Uterus (tissue), 4 donors: ENCODE measurements at places on chromosomes 1 and 21.

GRCh38 chr1:193525411-193525810, 339.0 kb upstream of the B3GALT2 start:
- no peak overlapping the region for H3K4me3 ChIP-seq
- no peak for DNase-seq
- H3K36me3 ChIP-seq = no peaks in the 10 kb centered on the region
- no peaks in the 10 kb centered on the region for H3K27me3 ChIP-seq
- H3K27ac ChIP-seq = no peak overlapping the region

DNA sequence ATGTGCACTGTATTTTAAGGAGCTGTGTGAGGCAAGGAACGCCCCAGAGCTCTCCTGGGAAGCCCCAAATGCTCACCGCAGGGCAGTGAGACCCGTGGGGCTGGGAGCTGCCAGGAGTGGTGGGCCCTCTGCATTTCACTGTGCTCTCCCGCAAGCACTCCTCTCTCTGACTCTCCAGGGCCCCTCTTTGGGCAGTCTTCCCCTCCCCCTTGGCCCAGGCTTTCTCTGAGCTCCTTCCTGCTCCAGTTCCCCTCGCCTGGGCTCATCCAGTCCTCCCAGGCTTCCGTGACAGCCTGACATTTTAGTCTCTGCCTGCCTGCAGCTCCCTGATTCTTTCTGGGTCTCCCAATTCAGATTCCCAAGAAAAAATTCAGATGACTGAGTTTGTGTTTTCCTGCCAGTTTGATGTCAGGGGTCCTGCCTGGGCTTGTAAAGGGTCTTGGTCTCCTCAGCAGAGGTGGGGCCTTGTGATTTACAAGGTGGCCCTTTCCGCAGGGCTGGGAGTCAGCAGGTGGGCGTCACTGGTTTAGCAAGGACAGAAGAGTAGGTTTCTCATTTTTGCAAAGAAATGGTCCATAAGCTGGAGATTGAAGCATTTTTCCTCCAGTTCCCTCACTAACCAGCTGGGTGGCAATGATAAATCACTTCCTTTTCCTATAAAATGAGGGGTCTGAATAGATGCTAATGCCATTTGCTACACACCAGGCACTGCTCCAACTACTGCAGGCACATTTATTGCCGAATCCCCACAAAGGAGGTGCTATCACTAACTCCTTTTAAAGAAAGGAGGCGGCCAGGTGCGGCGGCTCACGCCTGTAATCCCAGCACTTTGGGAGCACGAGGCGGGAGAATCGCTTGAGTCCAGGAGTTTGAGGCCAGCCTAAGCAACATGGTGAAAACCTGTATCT, 1.9 kb upstream of the CA6 start:
- H3K27me3 ChIP-seq = no peaks in the 10 kb centered on the region
- no peak overlapping the region for H3K27ac ChIP-seq
- no peaks in the 10 kb centered on the region for H3K4me1 ChIP-seq
- no peak overlapping the region for H3K4me3 ChIP-seq
- no peak for DNase-seq

- H3K27me3 ChIP-seq = no peaks in the 10 kb centered on the region
- H3K4me3 ChIP-seq = no peak overlapping the region
- no peak overlapping the region for H3K27ac ChIP-seq
- H3K36me3 ChIP-seq = no peaks in the 10 kb centered on the region
- no peak for DNase-seq
- H3K4me1 ChIP-seq = no peaks in the 10 kb centered on the region
Measured at GRCh38 chr1:200143347-200143746, 115.8 kb downstream of the NR5A2 start.

DNA sequence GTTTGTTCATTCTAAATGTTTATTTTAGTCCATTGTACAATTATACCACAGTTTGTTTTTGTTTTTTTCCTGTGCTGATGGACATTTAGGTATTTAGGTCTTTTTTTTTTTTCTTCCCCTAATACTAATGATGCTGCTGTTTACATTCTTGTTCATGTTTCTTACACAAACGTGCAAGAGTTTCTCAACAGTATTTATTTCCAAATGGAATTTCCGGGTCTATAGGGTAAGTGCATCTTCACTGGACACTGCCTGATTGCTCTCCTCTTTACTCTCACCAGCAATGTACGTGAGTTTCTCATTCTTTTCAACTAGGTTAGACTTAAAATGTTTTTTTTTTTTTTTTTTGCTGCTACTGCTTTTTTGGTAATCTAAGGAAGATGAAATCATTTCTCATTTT, 122.7 kb downstream of the PPP1R12B start:
- no peaks in the 10 kb centered on the region for H3K27me3 ChIP-seq
- H3K36me3 ChIP-seq = no peaks in the 10 kb centered on the region
- H3K4me1 ChIP-seq = no peaks in the 10 kb centered on the region
- H3K27ac ChIP-seq = no peak overlapping the region

DNA sequence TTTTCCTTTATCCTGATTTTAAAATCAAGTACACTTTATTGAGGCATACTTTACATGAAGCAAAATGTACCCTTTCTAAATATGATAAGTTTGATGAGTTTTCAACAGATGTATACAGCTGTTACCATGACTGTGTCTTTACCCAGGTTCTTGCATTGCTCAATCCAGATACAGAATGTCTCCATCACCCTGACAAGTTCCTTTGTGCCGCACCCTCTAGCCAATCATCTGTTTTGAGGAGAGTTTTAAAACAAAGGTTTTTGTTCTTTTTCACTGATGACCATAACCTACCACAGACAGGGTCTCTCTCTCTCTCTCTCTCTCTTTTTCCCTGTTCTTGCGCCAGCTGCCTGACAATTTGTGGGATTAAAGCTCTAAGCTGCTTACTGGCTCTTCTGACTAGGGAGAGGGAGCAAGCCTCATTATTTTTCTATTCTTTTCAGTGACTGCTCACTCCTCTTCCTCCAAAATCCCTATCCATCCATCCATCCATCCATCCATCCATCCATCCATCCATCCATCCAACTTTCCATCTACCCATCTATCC, 1.2 kb upstream of the KCNE1 start:
- no peaks in the 10 kb centered on the region for H3K4me1 ChIP-seq
- no peaks in the 10 kb centered on the region for H3K27me3 ChIP-seq
- no peak overlapping the region for H3K4me3 ChIP-seq
- no peaks in the 10 kb centered on the region for H3K36me3 ChIP-seq
- DNase-seq = no peak

- no peaks in the 10 kb centered on the region for H3K36me3 ChIP-seq
- no peak for DNase-seq
- H3K27me3 ChIP-seq = no peaks in the 10 kb centered on the region
- no peak overlapping the region for H3K27ac ChIP-seq
Measured at GRCh38 chr1:57440096-57440495, 16.2 kb upstream of the DAB1 start.

DNA sequence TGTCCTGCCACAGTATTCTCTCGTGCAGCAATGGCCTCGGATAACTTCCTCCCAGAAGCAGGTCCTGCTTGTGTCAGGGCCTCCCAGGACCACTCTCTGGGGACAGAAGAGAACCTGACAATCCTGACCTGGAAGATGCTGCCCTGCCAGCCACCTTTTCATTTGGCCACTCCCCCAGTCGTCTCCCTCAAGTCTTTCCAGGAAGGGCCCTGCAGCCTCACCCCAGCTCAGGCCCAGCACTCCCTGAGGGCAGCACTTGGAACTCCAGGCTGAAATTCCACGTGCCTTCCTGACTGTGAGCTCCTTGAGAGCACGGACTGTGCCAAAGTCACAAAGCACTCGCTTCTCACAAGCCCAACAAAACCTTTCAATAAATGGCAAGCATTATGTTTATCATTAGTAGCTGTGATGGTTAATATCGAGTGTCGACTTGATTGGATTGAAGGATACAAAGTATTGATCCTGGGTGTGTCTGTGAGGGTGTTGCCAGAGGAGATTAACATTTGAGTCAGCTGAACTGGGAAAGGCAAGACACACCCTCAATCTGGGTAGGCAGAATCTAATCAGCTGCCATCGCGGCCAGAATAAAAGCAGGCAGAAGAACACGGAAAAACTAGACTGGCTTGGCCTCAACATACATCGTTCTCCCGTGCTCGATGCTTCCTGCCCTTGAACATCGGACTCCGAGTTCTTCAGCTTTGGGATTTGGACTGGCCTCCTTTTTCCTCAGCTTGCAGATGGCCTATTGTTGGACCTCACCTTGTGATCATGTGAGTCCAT, 2.3 kb upstream of the CLEC20A start:
- DNase-seq = no peak
- no peaks in the 10 kb centered on the region for H3K4me1 ChIP-seq
- no peak overlapping the region for H3K4me3 ChIP-seq
- no peak overlapping the region for H3K27ac ChIP-seq
- H3K36me3 ChIP-seq = no peaks in the 10 kb centered on the region

GRCh38 chr1:11927866-11928592, 1.8 kb upstream of the KIAA2013 start:
- no peaks in the 10 kb centered on the region for H3K4me1 ChIP-seq
- H3K27me3 ChIP-seq = no peaks in the 10 kb centered on the region
- DNase-seq = no peak

DNA sequence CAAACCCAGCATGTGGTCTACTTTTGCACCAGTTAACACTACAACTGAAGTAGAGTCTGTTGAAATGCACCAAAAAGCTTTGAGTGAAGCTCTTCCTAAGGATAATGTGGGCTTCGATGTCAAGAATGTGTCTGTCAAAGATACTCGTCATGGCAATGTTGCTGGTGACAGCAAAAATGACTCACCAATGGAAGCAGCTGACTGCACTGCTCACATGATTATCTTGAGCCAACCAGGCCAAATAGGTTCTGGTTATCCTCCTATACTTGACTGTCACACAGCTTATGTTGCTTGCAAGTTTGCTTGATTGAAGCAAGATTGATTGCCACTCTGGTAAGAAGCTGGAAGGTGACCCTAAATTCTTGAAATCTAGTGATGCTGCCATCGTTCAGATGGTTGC, 85.2 kb downstream of the DENND1B start:
- no peaks in the 10 kb centered on the region for H3K27me3 ChIP-seq
- no peak for DNase-seq
- no peak overlapping the region for H3K4me3 ChIP-seq
- H3K36me3 ChIP-seq = no peaks in the 10 kb centered on the region
- H3K4me1 ChIP-seq = no peaks in the 10 kb centered on the region
- no peak overlapping the region for H3K27ac ChIP-seq

GRCh38 chr1:50633465-50633864, 210.2 kb upstream of the DMRTA2 start:
- no peak overlapping the region for H3K27ac ChIP-seq
- H3K36me3 ChIP-seq = no peaks in the 10 kb centered on the region
- H3K4me1 ChIP-seq = no peaks in the 10 kb centered on the region
- H3K4me3 ChIP-seq = no peak overlapping the region
- no peak for DNase-seq

GRCh38 chr1:25640646-25641328, 24.2 kb downstream of the MAN1C1 start:
- no peaks in the 10 kb centered on the region for H3K27me3 ChIP-seq
- H3K4me3 ChIP-seq = no peak overlapping the region
- no peak for DNase-seq
- no peaks in the 10 kb centered on the region for H3K4me1 ChIP-seq
- H3K27ac ChIP-seq = peak overlapping the region; percentile 20

- H3K36me3 ChIP-seq = no peaks in the 10 kb centered on the region
- no peaks in the 10 kb centered on the region for H3K4me1 ChIP-seq
- DNase-seq = no peak
- no peak overlapping the region for H3K4me3 ChIP-seq
Measured at GRCh38 chr21:38951095-38951730, 145.5 kb downstream of the ETS2 start.

DNA sequence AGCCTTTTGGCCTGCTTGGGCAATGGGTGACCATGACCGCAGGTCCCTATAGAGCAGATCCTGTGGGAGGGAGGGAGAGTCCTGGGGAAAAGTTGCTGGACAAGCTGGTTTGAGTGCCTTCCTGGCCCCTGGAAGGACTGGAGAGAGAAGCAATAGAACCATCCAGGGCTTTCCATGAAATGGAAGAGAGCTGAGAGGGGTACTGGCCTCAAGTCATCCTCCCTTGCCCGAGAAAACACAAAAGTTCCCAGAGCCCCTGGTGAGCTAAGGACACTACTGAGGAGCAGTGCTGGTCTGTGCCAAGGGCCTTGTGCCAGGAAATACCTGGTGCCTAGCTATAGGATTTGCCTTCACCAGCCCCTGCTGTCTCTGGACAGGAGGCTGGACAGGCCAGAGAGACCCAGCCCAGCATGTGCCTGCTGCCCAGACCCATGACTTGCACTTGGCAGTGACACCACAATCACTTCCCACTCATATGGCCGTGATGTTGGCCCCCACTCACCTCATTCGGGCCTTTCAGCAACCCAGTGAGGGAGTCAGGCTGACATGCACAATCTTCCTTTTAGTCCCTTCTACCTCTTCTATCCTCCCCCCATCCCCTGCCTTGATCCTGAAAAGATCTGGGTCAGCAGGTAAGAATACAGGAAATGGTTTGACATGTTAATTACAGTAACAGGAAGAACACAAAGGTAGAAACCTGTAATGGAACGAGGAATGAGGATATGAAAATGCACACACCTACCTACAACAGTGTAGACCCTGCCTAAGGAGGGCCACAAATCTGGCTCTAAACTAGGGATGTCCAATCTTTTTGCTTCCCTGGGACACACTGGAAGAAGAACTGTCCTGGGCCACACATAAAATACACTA, 7.0 kb downstream of the SH3BP5L start:
- no peaks in the 10 kb centered on the region for H3K27me3 ChIP-seq
- H3K4me1 ChIP-seq = peaks cover 9% of the 10 kb centered on the region
- H3K4me3 ChIP-seq = no peak overlapping the region
- no peak overlapping the region for H3K27ac ChIP-seq

DNA sequence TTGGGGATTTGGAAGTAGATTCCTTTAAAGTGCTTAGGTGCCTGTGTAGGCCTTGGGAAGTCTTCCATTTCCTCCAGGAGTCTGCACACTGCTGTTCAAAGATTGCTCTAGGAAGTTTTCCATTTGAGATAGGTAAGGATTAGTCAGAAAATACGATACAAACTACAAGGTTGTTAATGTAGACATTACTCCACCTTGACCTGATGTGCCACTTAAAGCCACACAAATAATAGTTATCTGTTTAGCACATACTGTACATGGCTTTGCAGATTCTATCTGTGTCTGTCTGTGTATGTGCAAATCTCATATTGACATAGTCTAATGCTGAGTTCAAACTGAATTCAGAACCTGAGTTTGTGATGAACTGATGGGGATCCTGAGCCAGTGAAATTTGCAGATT, 118.4 kb downstream of the RHOU start:
- DNase-seq = no peak
- H3K36me3 ChIP-seq = no peaks in the 10 kb centered on the region
- H3K27ac ChIP-seq = no peak overlapping the region
- H3K4me3 ChIP-seq = no peak overlapping the region
- H3K4me1 ChIP-seq = no peaks in the 10 kb centered on the region
- no peaks in the 10 kb centered on the region for H3K27me3 ChIP-seq

DNA sequence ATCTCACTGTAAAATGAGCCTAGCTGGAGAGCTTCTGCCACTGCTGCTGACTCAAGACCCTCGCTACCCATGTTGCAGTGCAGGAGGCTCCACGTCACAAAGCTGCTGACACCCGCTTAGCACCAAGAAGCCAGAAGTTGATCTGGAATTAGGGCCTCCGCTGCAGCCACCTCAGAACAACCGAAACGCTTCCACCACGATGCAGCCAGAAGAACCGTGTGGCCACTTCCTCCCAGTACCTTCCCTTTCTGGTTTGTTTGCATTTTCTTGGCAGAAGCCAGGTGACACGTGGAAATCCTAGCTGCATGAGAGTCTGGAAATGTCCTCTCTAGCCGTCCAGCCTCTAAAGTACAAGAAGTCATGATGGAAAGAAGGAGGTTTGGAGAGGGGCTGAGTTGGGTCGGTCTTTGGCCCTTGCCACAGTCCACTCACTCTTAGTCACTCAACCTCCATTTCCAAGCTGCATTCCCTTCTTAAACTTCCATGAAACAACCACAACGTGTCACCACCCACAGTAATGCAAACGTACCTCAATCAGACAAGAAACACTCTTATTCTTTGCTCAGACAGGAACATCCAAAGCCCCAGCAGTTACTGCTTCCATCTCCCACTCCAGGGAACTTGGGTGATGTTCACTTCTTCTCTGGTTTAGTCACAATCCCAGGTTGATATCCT, 10.0 kb upstream of the CDA start:
- no peak for DNase-seq
- H3K4me3 ChIP-seq = no peak overlapping the region
- H3K27me3 ChIP-seq = no peaks in the 10 kb centered on the region
